ENCODE measurements at places on chromosomes 13 and 19.
A peak's percentile ranks its signal among the peaks of the same experiment; 100 is the strongest.

- no peak for DNase-seq
Observed at GRCh38 chr13:99572131-99572530, 70.9 kb downstream of the TM9SF2 start.

DNA sequence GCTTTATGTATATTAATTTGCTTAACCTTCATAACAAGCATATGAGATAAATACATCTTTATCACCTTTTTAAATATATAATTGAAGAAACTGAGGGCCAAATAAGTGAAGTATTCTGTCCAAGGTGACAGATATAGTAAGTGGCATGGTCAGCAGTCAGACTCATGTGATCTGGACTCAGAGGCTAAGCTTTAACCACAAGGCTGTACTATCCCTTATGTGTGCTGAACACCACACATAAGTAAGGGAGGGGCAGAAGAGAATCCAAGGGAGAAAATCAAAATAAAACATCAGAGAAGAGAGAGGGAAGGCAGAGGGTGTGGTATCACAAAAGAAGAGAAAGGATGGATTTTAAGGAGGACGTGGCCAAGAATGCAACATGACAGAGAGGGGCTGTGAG, 348.4 kb downstream of the EFNB2 start:
- DNase-seq, result no peak

DNA sequence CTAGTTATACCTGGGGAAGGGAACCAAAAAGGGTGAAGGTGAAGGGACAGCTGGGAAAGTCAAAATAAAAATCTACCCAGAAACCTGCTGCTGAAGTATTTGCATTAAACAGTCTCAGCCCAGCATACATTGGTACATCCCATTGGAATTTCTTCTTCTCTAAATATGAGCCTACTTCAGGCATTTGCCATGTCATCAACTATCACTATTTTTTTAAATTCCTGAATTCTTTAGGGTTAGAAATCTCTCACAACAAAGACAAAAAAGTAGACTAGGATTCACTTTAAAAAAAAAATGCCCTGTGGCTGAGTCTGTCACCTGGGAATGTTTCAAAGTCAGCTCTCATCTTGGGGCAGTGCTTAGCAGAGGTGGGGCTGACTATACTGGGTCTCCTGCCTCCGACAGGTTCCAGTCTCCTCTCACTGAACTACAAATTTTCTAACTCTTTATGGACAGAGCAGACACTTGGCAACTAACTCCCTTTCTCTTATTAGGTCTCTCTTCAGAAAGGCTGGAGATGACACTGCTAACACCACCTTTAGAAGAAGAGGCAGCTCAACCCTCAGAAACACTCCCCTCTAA, 141.2 kb downstream of the LHFPL6 start:
- no peak for DNase-seq

- no peak for DNase-seq
Observed at GRCh38 chr19:3575260-3575741, 2.6 kb downstream of the HMG20B start.

DNA sequence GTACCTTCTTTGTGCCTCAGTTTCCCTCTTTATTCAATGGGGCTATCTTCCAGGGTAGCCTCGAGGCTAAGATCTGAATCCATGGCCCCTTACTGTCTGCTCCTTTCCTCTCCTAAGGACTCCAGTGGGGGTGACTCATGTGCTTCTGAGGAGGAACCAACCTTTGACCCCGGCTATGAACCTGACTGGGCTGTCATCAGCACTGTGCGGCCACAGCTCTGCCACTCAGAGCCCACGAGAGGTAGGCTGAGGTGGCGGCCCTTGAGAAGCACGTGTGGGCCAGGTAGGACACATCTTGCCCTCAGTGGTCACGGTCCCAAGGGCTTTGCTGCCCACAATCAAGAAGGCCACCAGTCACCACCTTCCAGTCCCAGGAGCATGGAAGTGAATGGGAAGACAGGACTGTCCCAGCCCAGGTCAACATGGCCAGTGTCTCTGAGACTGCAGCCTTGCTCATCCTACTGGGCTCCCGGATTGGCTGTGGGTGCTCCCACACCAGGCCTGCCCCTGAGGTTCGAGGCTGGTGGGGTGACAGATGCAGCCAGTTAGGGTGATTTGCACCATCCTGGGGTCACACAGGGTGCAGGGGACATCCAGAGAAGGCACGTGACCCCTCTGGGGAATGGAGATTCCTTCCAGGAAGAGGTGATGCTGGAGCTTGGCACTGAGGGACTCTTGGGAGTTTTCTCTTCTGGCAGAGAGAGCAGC, 2.8 kb downstream of the TBC1D17 start:
- no peak for DNase-seq

DNA sequence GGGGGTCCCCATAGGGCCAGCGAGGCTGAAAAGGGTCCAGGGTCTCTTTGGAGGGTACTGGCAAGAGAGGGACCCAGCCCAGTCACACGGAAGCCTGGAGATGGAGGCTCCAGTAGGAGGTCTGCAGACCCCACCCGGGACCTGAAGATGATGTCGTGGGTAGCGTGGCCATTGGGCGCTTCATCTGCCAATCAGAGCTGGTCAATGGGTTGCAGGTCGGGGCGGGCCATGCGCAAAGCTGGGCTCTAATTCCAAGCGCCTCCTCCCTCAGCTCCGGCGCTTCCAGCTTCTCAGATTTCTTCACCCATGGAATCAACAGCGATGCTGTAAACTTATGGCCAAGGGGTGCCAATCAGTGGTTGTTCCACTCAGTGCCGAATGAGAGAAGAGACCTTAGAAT, 10.9 kb downstream of the SIGLEC12 start:
- no peak for DNase-seq

GRCh38 chr19:43625918-43626579, 6.6 kb upstream of the ZNF428 start:
- no peak for DNase-seq

DNA sequence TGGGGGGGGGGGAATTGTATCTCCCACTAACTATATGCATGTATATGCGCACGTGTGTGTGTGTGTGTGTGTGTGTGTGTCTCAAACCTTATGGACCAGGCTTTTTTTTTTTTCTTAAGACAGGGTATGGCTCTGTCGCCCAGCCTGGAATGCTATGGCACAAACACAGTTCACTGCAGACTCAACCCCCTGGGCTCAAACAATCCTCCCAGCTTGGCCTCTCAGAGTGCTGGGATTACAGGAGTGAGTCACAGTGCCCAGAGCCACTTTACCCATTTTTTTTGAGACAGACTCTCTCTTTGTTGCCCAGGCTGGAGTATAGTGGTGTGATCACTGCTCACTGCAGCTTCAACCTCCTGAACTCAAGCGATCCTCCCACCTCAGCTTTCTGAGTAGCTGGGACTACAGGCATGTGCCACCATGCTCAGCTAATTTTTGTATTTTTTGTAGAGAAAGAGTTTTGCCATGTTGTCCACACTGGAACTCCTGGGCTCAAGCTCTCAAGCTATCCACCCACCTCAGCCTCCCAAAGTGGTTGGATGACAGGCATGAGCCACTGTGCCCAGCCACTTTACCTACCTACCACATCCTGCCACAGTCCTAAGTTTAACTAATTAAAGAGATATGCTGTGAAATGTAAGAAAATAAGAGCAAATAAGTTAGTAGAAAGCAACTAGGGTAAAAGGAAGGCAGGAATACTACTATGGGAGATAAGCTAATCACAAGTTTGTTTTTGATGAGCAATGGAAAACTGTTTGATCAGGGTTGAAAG, 2.4 kb downstream of the ZMYM5 start:
- peak; percentile 51 for DNase-seq

DNA sequence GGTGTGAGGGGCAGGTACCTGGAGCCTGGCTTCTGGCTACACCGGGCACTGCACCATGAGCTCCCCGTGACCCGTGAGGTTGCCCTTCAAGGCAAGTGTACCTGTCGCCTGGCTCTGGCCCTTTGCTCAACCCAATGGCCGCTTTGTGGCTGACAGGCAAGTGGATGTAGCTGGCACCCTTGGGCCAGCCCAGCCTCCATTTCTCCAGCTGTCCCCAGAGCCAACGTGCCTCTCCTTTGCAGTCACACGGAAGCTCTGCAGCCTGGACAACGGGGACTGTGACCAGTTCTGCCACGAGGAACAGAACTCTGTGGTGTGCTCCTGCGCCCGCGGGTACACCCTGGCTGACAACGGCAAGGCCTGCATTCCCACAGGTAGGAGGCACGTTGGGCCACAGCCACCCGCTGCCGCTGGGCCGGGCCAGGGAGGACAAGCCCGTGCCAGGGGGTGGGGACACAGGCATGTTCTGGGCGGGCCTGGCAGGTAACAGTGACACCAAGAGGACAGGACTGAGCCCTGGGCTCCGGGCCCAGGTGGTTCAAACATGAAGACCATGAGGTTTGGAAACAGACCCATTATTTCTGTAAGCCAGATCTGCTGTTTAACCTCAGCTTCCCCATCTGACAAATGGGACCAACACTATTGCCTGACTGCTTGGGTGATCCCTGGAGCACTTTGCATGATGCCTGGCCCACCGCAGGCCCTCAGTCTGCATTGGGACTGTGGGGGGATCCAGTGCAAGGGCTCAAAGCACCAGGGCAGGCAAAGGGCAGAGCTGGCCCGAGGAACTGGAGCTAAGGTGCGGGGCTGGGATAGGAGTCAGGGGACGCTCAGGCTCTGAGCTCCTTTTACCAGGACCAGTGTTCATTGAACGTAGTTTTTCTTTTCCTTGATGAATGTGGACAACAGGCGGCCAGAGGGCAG, 17.5 kb upstream of the PROZ start:
- DNase-seq, result no peak

DNA sequence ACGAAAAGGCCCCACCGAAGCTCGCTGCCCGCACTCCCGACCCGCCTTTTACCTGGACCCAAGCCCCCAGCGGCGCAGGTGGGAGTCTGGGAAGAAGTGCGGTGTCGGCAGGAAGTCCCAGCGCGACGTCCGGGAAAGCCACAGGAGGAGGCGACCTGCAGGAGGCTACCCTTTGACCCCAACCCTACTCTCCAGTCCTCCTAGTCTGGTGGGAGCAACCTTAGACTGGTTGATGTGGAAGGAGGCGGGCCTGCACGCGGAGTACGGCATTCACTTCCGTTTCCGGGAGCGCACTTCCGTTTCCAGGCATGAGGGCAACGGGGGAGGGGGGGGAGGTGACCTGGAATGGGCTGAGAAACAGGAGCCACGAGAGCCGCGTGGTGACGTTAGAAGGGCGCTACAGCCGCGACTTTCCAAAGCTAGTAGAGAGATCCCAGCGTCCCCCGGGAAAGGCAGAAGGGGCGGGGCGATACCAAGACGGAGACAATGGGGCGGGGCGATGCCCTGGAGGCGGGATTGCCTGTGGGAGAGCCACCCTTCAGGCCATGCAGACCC, 28.5 kb downstream of the ZNF266 start:
- peak; percentile 78 for DNase-seq

DNA sequence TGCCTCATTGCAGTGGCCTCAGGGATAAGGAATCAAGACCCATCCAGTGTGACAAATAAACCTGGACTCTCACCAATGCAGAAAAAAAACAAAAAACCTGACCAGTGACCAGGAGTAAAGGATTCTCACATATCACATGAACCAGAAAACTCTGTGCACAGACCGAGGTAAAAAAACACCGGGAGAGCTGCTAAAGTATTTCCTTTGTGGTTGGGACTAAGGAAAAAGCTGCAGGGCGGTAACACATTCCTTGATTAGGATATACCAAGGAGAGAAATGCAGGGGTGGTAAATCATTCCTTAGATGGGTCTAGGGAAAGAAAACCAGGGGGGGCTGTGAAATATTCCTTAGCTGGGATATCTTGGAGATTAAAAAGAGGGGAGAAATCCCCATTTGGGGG, 64.8 kb upstream of the ZNF85 start:
- DNase-seq, result no peak

DNA sequence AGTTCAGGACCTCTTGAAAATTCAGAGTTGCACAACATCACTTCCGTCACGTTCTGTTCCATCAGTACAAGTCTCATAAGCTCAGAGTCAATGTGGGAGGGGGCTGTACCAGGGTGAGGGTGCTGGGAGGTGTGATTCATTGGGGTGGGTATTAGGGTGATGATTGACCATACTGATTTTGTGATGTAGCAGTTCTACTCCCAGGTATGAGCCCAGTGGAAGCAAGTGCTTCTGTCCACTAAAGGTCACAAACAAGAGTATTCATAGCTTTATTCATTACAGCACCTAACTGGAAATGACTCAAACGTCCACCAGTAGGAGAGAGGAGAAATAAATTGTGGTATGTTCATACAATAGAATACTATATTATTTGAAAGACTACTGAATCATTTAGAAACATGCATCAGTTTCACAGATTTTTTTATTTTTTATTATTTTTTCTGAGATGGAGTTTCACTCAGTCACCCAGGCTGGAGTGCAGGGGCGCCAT, 12.1 kb upstream of the UPF3A start:
- DNase-seq, result no peak

- no peak for DNase-seq
Observed at GRCh38 chr13:65400702-65401101, 1829.4 kb downstream of the PCDH9 start.

GRCh38 chr13:25037057-25037813, 58.7 kb upstream of the PABPC3 start:
- peak; percentile 46 for DNase-seq

DNA sequence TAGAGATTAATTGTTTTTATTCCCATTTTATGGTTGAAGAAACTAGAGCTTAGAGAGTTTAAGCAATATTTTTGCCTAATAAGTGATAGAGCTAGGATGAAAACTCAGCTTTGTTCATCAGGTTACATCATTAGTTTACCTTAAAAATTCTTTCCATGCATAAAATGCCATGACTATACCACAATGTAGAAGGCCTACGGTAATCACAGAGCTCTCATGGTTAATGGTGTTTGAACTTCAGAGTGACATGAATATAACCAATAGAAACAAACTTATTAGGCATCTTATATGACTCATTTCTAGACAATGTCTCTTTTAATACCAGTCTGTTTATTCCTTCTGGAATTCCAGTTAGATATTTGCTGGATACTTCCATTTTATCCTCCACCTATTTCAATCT, 78.5 kb downstream of the FGF9 start:
- DNase-seq, result no peak

DNA sequence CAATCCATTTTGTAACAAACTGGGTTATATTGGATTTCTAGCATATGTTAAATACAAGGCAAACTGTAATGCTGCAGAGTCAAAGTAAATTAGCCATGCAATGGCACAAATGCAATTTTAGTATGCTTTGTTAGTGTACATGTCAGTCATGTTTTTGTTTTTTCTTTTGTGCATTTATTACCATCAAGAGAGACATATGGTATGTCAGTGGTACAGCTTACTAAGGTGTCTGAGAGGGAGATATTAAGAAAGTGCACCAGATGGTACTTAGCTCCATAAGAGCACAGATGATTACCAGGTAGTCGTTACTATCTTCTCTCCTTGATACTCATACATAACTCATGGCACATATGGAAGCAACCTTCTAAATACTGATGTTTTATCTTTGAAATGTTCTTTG, 550.3 kb downstream of the GPC5 start:
- DNase-seq, result no peak

GRCh38 chr19:5083547-5083965, 114.6 kb downstream of the KDM4B start:
- DNase-seq, result peak; percentile 6
